WERI-Rb-1 (cell line): ENCODE measurements at places on chromosomes 12 and 14.

GRCh38 chr12:130526813-130527212 lies 189.1 kb downstream of the PIWIL1 start:
- DNase-seq = no peak

GRCh38 chr12:20370014-20370386 lies 1.7 kb downstream of the PDE3A start:
- peak; percentile 9 for DNase-seq

GRCh38 chr12:11880381-11880780 lies 190.4 kb upstream of the BCL2L14 start:
- DNase-seq = no peak

DNA sequence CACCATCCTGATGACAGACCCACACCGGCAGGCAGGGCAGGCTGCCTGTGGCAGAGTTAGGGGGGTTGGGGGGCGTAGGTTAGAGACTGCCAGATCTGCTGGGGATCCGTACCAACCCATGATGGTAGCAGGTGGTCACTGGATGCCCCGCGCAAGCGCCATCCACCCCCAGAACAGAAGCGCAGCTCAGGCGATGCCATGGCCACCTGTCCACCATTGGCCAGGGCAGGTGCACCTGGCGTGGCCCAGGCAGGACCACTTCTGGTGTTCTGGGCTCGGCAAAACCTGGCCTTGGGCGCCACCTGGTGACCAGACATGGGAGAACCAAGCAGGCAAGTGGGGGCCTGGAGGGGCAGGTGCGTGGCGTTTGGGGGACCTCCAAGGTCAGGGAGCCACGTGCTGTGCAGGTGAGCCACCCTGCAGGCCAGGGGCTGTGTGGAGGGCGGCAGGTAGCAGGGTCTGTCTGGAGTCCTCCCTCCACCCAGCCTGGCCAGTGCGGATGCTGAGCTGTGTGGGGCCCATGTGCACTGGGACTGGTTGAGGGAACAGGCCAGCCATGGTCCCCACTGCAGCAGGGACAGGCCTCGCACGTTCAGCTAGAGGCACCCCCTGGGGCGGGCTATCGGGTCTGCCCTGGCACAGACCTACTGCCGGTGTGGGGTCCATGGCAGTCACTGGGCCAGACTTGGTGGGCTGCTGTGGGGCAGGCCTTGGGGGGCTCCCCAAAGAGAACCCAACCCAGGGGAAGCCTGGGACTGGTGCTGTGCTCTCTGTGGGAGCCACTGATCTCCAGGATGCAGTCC lies 15.6 kb downstream of the BAG5 start:
- peak; percentile 83 for DNase-seq

GRCh38 chr14:61899497-61899896 lies 137.3 kb downstream of the SNAPC1 start:
- DNase-seq = no peak

GRCh38 chr12:63893170-63893569 lies 48.7 kb downstream of the SRGAP1 start:
- DNase-seq = no peak

GRCh38 chr12:11685716-11686115 lies 36.2 kb downstream of the ETV6 start:
- DNase-seq = no peak

DNA sequence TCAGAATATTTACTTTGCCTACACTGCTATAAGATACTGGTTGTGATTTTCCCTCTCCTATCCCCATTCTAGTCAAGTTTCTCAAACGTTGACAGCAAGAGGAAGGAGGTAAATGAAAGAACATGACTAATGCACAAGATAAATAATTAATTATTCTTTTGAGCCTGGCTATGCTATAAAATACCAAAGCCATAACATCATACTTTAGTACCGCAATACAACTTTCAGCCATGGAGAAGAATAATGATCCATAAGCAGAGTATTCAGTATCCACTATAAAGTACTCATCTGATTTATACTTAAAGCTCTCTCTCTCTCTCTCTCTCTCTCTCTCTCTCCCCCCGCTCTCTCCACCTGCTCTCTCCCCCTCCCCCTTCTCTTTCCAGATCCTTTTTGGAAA lies 41.3 kb downstream of the TDG start:
- DNase-seq = no peak

DNA sequence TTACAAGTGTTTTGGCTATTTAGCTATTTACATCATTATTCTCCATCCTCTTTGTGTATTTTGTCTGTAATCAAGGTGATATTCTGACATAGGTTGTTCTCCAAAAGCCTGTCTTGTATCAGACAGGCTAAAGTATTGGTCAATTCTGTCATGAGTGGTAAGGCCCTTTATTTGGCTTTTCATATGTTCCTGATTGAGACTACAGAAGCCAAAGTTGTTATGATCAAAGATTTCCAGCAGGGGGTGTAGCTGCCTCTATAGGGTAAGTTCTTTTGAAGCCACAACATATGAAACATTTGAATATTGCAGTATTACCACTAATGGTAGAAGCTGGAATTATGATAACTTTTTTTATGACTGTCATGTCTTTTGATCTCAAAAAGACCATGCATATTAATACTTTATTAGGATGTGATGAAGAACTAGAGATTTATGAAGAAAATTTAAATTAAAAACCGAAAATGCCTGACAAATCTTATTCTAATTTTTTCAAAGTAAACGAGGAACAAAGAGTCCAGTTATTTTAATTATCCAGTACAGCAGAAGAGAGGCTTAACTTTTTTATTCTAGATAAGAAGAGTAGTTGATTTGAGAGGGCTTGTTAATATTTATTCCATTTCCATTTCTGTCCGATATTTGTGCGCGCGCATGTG lies 3.4 kb upstream of the ARHGAP5 start:
- DNase-seq = peak; percentile 60

DNA sequence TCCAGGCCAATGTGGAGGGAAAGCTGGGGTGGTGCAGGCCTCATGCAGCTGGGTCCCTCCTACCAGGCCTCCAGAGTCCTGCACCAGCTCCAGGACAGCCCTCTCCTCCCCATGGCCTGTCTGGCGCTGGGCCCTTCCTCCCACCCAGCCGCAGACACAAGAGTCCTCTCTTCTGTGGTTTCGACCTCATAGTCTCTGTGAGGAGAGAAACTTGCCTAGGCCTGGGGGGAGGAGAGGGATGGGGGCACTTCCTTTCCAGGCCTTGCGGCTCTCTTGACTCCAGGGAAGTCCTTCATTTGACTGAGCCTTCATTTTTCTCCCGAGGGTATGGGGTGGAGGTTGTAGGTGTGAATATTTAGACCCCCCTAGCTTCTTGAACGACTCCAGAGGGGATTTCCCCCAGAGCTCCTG lies 2.3 kb downstream of the MMP14 start:
- no peak for DNase-seq

- DNase-seq = no peak
Observed at GRCh38 chr14:68261092-68261842, 441.7 kb downstream of the RAD51B start.

DNA sequence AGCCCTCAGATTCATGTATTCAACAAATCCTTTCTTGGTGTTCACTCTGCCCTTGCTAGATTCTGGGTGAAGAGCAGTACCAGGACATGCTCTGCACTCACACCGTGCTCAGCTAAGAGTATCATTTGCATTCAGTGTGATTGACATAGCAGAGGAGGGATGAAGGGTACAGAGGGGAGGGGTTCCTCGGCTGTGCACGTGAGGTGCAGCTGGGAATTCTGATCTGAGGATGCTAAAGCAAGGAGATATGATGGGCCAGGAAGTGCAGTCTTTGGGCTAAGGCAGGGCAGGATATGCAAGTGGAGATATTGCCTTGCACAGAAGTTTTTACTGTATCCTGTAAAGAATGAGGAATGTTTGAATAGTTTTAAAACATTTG lies 108.6 kb downstream of the FGD4 start:
- DNase-seq = no peak

DNA sequence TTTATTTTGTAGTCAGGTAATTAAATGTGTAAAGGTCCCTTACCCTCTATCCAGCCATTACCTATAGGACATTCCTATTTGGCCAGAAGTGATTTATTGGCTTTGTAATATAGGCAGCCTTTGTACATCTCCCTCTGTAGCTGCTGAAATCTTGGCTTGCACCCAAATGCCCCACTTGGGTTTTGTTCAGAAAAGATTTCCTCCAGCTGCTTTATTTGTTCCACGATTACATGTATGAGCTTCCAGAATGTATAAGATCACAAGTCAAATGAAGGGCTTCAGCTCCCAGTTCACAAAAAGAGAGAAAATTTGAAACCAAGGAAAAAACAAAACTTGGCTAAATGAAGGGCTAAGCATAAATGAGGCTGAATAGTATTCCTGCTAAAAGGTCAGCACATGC lies 103.4 kb downstream of the EFCAB11 start:
- no peak for DNase-seq

DNA sequence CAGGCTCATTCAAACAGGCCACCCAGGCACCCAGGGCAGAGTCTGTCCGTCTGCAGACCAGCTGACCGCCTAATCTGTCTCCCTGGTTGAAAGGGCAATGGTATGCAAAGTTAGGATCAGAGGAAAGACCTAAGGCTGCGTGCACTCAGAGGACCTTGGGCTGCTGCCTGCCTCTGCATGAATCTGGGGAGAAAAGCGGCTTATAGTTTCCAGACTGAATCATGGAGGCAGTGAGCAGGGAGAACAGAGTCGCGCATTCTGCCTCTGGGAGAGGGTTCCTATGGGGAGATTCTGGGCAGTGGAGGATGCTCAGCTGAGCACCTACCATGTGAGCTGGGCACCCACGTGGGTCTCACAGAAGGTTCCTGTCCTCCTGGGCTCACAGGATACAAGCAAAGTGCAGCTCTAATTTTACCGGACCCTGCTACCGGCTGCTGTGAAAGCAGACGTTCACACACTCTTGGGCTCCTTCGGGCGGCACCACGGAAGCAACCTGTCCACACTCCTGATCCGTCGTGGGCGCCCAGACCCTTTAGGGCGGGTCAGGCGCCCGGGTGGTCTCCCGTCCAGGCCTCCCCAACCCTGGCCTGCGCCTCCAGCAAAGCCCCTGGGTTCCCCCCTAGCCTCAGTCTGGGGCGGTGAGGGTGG lies 772 bp downstream of the SCARB1 start:
- DNase-seq = peak; percentile 65

GRCh38 chr12:95551913-95552516 lies 739 bp upstream of the USP44 start:
- no peak for DNase-seq

GRCh38 chr14:38836539-38836938 lies 266.5 kb downstream of the SEC23A start:
- no peak for DNase-seq

GRCh38 chr12:65825507-65826352 lies 1.4 kb downstream of the HMGA2 start:
- peak; percentile 31 for DNase-seq

- no peak for DNase-seq
Observed at GRCh38 chr14:54364555-54365415, 32.0 kb upstream of the CDKN3 start.

DNA sequence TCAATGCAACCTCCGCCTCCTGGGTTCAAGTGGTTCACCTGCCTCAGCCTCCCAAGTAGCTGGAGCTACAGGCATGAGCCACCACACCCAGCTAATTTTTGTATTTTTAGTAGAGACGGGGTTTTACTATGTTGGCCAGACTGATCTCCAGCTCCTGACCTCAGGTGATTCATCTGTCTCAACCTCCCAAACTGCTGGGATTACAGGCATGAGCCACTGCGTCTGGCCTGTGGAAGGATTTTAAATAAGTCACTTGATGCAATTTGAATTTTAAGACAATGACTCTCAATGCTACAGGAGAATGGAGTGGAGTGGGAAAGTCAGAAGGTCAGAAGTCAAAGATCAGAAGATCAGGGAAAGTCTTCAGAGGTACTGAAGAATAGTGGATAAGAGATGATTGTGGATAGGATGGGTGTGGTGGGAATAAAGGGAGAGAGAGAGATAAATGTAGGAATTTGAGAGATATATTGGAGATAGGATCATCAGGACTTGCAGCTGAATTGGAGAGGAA lies 15.4 kb downstream of the TMEM52B start:
- DNase-seq = no peak

DNA sequence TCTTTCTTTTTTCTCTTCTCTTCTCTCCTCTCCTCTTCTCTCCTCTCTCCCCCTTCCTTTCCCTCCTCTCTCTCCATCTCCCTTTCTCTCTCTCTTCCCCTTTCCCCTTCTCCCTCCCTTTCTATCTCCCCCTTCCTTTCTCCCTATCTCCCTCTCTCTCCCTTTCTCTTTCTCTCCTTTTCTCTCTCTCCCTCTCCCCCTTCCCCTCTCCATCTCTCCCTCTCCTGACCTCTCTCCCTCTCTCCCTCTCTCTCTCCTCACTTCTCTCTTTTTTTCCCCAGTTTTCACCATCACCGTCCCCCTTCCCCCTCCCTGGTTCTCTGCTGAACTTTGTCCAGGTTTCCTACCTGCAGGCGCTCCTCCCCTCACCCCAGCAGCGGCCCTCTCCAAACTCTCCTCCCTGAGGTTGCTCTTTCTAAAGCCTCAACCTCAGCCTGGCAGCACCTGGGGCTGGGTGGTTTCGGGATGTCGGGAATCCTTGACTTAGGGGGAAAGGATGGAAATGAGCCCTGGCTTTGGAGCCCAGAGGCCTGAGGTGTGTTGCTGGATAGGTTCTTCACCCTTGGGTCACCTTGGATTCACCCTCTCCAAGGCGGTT lies 14.7 kb upstream of the TBX3 start:
- DNase-seq = no peak

GRCh38 chr14:72730468-72730867 lies 163.4 kb downstream of the DPF3 start:
- DNase-seq = no peak

- DNase-seq = no peak
Observed at GRCh38 chr12:91098461-91098860, 12.8 kb downstream of the LUM start.

DNA sequence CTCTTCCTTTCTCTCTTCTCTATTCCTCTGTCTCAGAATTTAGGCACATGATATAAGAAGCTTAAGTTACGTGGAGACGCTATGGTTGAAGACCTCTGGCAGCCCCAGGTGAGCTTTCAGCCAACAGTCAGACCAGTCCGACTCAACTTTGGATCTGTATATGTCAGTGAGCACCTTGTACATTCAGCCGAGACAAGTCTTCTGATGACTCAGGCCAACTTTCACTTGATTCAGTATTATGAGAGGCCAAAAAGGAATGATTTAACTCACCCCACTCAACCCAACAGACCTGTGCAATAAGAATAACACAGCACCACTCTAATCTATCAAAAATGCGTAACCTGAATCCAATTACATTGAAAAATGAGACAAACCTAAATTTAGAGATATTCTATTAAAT lies 47.5 kb upstream of the FOXG1 start:
- DNase-seq = no peak

- DNase-seq = no peak
Observed at GRCh38 chr12:50322206-50322605, 38.9 kb upstream of the LIMA1 start.

DNA sequence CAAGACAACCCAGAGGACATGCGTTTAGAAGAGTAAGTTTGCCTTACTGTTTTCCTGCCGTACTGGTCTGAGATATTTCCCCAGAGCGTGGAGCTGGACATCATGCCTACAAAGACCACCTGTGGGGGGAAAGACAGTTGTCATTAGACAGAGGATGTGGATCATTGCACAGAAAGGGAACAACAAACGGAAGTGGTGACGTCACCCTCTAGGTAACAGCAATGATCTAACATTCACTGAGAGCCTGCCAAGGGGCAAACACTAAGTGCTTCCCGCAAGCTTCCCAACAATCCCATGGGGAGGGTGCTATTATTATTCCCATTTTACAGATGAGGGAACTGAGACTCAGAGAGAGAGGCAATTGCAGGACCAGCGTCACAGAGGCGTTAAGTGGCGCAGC lies 48.5 kb downstream of the SVOP start:
- no peak for DNase-seq

- no peak for DNase-seq
Observed at GRCh38 chr14:61218157-61218556, 63.0 kb downstream of the TMEM30B start.
